ENCODE measurements at places on chromosomes 3 and 15.
A peak's percentile ranks its signal among the peaks of the same experiment; 100 is the strongest.

GRCh38 chr3:11954312-11954934, 49.8 kb upstream of the SYN2 start:
- no peaks in the 10 kb centered on the region for H3K4me1 ChIP-seq
- H3K27me3 ChIP-seq, result no peaks in the 10 kb centered on the region
- no peak overlapping the region for H3K4me3 ChIP-seq
- DNase-seq, result no peak
- no peak overlapping the region for H3K27ac ChIP-seq

DNA sequence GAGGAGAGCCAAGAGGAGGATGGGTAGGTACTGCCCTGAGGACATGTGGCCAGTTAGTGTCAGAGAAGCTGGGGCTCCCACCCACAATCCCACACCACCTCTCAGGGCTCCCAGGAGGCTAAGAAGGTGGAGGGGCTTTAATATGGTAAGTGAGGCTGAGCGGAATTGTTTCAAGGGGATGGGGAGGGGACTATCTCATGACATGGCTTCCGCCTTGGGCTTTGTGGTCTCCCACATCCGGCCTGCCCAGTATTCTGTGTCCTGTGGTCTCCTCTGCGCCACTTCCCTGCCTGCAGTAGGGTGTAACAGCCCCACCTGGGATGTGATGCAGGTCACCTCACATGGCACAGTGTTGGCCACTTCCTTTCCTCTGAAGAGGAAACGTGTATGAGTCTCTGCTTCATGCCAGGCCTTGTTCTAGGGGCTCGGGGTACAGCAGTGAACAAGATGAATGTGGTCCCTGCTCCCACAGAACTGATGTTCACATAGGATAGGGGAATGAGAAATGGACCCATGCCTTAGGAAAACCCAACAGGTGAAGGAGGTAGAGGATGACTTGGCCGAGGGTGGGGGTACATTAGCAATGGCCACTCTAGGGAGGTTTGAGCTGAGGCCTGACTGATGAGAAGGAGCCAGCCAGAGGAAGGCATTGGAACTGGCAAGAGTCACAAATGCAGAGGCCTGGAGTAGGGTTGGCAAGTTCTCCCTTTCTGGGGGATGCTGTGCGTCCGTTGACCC, 3.2 kb downstream of the NEIL1 start:
- H3K4me3 ChIP-seq, result no peak overlapping the region
- no peaks in the 10 kb centered on the region for H3K27me3 ChIP-seq
- H3K27ac ChIP-seq, result peak overlapping the region; percentile 87
- H3K4me1 ChIP-seq, result peaks cover 11% of the 10 kb centered on the region

DNA sequence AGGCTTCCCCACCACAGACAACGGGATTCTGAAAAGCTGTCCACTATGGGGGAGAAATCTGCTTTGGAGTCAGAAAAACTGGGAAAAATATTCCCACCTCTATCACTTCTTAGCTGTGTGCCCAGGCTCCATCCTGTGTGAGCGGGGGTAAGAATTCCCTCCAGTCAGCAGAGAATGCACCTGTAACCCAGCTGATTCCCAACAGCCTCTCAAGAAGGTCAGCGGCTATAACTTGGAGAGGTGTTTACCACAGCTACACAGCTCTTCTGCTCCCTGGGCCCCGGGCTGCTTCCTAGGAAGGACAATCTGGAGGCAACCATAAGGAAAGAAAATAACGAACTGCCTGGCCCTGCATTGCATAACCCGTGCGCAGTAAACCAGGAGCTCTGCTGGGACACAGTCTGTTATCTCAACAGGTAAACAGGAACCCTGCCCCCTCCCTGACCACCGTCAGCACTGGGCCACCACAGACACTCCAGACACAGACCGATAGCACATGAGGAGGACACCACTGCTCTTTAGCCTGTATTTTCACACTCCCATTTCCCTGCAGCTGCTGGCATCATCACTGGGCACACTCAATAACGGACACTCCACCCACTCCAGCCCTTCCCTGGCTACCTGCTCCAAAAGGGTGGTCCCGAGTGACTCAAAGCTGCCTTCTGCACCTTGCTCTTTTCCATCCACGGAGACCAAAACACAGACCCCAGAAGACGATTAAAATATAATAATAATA, 2.1 kb downstream of the RAB43 start:
- peak; percentile 65 for DNase-seq
- peak overlapping the region; percentile 98 for H3K27ac ChIP-seq
- no peaks in the 10 kb centered on the region for H3K27me3 ChIP-seq
- peak overlapping the region; percentile 79 for H3K4me3 ChIP-seq
- peaks cover 73% of the 10 kb centered on the region for H3K4me1 ChIP-seq
- peaks cover 22% of the 10 kb centered on the region for H3K36me3 ChIP-seq

DNA sequence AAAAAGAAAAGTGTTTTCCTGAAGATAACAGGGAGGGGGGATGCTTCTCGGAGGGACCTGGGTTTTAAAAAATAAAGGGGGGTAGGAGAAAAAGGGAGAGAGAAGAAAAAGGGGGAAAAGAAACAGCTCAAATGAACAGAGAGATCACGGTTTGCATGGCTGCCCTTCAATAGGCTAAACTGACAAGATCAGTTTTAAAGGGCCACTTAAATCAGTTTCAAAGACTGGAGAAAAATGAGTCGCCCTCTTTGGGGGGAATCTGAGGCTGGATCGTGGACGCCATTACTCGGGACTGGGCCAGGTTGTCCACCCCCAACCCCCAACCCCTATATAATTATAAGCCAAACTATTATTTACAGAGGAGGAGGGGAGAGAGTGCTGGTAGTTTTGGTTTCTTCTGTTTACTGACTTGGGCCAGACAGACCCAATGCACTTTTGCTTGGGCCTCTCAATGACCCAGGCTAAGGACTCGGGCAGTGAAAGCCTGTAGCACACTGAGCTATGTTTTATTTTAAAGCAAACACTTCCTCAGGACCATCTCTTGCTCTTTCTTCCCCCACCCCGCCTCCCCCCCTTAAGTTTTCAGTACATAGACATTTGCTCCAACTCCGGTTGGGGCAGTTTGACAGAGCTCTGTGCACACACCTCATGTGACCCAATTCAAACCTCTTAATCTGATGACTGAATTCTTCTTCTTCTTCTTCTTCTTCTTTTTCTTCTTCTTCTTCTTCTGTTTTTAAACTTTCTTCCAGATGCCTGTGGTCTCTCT, 6.3 kb downstream of the NR2F2 start:
- H3K27me3 ChIP-seq, result no peaks in the 10 kb centered on the region
- peaks cover 8% of the 10 kb centered on the region for H3K4me1 ChIP-seq
- no peaks in the 10 kb centered on the region for H3K36me3 ChIP-seq
- DNase-seq, result no peak

- H3K36me3 ChIP-seq, result no peaks in the 10 kb centered on the region
- DNase-seq, result no peak
- H3K4me3 ChIP-seq, result no peak overlapping the region
- H3K4me1 ChIP-seq, result peaks cover under 1% of the 10 kb centered on the region
- no peaks in the 10 kb centered on the region for H3K27me3 ChIP-seq
These were observed 30.3 kb upstream of the TSC22D2 start for GRCh38 chr3:150377601-150378300.
